ENCODE measurements at places on chromosomes 5 and 9. TPM values are rescaled to one million over a fixed set of nuclear protein-coding genes. Genes with fewer than 3 reads are reported as not detected.
A peak's percentile ranks its signal among the peaks of the same experiment; 100 is the strongest.

DNA sequence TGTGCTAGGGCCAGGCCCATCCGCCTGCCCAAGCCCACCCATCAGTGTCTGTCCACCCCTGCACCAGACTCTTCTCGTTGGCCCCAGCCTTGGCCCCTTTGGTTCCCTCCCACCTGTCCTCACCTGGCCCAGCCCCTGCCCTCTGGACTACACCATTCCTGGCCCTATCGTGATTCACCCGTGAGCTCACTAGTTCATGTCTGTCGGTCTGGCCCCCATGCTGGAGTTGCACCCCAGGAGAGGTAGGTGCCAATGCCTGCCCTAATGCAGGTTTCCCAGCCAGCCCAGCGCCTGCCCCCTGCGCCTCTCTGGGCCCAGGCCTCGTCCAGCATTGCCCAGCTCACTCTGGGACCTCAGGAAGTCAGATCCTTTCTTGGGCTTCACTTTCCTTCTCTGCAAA lies 115.4 kb upstream of the LMX1B start:
- no peak for DNase-seq

DNA sequence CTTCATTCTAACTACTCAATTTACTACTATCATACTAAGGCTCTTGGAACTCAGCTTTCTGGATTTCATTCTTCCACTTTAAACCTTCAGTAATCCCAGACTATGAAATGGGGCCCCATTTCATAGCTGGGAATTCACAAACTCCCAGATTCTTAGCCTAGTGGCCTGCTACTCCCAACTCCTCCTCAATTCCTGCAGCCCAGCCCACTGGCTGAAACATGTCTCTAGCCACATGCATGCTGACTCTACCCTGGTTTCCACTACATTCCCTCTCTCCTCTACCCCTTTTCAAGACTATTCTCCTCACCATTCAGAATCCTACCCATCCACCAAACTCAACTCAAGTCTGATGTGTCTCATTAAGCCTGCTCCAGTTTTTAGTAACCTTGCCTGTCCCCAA lies 370.6 kb downstream of the BNC2 start:
- peak; percentile 21 for DNase-seq

DNA sequence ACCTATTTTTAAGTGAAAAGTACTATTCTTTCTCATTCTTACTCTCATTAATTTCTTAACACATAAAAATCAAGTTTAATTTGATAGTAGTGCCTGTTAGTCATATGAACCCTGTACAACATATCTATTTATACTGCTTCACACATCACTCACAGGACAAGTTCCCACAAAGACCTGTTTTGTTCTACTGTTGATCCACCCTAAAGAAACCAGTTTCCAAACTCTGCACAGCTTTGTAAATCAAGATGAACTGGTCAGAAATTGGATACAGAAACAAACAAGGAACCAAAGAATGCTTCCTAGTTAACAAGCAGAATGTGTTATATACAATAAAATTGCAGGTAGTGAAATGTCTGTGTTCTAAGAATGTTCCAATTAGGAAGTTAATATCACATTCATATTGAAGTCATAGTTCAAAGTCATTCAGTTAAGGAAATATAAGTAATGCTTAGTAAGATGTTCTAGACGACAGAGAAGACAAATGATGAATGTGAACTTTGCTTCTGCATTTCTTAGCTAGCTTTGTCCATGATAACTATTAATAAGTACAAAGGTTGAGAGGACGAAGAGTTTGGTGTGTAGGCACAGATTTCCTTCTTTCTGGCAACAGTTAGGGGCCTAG lies 33.4 kb downstream of the C9orf85 start:
- DNase-seq = peak; percentile 97

DNA sequence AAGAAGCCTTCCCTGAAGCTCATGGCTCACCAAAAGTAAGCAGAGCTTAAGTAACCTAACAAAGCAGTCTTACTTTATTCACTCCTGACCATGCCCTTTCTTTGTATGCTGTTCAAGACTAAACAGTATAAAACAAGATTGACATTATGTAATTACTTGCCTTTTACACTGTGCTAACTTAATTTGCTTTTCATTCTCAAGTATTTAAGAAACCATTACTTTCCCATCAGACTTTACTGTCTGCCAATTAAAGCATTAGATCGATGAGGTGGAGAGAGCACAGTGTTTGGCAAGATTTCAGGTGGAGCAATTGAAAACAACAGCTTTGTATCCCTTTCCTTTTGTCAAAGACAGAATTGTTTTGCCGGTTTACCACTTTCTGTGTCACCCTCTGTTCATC lies 98.2 kb downstream of the RORB start:
- no peak for DNase-seq

DNA sequence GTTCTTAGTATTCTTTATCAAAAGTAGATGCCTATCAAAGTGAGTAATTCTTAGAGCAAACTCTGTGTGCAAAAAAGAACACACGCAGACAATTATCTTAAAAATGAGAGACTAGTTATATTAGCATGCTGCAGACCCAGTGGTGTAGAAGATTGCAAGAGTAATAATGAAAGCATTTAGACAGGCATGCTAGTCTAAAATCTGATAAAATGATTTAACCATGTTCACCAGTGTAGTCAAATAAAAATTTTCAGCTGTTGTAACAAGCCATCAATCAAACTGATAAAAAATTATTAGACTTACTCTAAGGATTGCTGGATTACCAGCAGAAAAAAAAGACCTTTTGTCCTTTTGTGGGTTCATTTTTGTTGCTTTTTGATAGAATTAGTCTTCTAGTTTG lies 241.9 kb upstream of the TLE4 start:
- no peak for DNase-seq

- DNase-seq = peak; percentile 91
These were observed 81.2 kb upstream of the CCDC112 start for GRCh38 chr5:115377468-115378217.

Gene GABRB2
- total RNA-seq = not detected

Gene PCDHGA4
- 0.53 TPM for total RNA-seq

Data from bronchial epithelial cell (primary cell).